Kidney (tissue), 22 donors: ENCODE measurements at places on chromosomes 16 and 17. TPM values are rescaled to one million over a fixed set of nuclear protein-coding genes. Genes with fewer than 3 reads are reported as not detected.

The PIPOX gene
- 78.0 TPM for polyA plus RNA-seq

The ZG16 gene
- not detected for polyA plus RNA-seq

The B4GALNT2 gene
- polyA plus RNA-seq = 1.3 TPM

The ADAD2 gene
- 0.80 TPM for polyA plus RNA-seq

The PPM1D gene
- 4.5 TPM for polyA plus RNA-seq

The TNP2 gene
- polyA plus RNA-seq = not detected

The MYLK3 gene
- polyA plus RNA-seq = 1.5 TPM

The CALB2 gene
- not detected for polyA plus RNA-seq

The MYL4 gene
- polyA plus RNA-seq = 1.0 TPM

The DLX4 gene
- polyA plus RNA-seq = not detected

The NTN3 gene
- not detected for polyA plus RNA-seq

The BIRC5 gene
- 0.26 TPM for polyA plus RNA-seq

The CACNA1G gene
- polyA plus RNA-seq = not detected

- DNase-seq = no peak
Observed at GRCh38 chr17:77274096-77274845, 133.5 kb downstream of the SEC14L1 start.

DNA sequence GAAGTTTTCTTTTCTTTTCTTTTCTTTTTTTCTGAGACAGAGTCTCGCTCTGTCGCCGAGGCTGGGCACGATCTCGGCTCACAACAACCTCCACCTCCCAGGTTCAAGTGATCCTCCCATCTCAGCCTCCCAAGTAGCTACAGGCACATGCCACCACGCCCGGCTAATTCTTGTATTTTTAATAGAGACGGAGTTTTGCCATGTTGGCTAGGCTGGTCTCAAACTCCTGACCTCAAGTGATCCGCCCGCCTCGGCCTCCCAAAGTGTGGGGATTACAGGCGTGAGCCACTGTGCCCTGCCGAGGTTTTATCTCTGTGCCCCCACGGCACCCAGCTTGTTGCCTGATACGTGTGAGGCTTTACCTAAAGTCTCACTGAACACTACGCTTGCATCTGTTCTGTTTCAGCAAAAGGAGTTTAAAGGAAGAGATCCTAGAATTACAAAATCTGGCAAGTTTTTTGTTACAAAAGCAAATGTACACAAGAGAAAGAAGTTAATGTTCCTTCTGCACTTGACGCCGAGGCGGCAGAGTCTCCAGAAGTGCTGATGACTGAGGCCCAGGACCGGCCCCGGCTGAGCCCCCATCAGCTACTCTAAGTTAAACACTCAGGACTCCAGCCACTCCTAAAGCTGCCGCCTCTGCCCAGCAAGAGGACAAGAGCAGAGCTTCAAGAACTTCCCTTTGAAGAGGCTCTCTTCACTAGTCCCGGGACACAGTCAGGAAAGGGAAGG, 9.2 kb downstream of the ABCA3 start:
- no peak for DNase-seq

GRCh38 chr16:17461951-17462729, 8.6 kb downstream of the XYLT1 start:
- no peak for DNase-seq

DNA sequence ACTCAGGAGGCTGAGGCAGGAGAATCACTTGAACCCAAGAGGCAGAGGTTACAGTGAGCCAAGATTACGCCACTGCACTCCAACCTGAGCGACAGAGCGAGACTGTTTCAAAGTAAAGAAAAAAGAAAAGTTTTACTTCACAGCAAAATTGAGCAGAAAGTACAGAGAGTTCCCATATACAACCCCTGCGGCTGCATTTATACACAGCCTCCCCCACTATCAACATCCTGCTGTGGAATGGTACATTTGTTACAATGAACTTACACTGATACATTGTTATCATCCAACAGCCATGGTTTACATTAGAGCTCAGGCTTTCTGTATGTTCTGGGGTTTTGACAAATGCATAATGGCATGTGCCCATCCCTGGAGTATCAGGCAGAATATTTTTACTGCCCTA, 2.6 kb upstream of the MTHFSD start:
- DNase-seq = no peak

DNA sequence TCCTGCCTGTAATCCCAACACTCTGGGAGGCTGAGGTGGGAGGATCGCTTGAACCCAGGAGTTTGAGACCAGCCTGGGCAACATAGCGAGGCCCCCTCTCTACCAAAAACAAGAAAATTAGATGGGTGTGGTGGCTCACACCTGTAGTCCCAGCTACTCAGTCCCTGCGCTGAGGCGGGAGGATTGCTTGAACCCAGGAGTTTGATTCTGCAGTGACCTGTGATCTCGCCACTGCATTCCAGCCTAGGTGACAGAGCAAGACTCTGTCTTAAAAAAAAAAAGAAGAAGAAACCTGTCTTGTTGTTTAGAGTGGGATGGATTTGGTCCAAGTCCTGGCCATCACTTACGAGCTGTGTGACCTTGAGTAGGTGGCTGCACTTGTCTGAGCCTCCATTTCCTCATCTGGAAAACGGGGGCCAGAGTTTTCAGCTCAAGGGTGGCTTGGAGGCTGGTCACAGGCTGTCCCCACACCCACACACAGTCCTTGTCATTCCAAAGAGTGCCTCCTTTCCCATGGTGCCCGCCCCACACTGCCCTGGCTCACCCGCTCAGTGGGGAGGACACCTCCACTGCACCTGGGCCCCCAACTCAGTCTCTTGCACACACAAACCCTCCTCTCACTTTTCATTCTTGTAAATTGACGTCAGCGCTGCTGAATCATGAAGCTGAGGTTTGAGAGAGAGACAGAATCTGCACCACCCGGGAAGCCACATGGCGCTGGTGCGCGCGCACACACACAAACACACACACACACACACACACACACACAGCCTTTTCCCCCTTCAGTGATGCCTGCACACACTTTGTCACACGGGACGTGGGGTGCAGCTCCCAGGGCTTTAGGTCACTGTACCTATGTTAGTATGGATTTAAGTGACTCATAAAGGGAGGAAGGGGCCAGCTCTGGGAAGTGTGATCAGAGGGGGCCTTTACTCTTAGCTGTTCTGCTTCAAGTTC, 4.2 kb downstream of the SOCS1 start:
- DNase-seq = no peak

DNA sequence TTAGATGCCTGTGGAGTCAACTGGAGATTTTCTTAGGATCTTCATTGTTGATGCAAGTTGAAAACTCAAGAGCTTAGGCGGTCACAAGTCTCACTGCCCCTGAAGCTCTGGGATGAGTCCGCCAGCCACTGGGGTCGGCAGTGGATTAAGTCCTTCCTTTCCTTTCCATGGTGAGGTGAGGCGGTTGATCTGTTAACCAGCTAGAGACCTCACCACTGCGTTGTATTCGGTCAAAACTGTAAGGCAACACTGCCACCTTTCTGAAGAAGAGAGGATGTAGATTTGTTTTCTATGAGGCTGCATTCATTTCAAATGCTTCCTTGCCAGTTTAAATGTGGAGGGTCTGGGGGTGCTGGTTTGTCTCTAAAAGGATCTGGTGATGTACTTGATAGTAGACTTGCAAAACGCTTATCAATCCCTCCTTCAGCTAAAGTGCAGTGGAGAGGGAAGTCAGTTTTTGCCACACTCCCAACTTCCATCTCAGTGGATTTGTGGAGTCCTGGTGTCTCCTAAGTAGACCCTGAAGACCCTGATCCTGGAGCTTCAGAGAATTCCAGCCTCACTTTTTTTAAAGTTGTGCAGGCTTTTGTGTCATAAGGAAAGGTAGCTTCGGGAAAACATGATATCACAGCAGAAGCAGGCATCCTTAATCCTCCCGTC, 1.7 kb downstream of the MYOCD start:
- no peak for DNase-seq

DNA sequence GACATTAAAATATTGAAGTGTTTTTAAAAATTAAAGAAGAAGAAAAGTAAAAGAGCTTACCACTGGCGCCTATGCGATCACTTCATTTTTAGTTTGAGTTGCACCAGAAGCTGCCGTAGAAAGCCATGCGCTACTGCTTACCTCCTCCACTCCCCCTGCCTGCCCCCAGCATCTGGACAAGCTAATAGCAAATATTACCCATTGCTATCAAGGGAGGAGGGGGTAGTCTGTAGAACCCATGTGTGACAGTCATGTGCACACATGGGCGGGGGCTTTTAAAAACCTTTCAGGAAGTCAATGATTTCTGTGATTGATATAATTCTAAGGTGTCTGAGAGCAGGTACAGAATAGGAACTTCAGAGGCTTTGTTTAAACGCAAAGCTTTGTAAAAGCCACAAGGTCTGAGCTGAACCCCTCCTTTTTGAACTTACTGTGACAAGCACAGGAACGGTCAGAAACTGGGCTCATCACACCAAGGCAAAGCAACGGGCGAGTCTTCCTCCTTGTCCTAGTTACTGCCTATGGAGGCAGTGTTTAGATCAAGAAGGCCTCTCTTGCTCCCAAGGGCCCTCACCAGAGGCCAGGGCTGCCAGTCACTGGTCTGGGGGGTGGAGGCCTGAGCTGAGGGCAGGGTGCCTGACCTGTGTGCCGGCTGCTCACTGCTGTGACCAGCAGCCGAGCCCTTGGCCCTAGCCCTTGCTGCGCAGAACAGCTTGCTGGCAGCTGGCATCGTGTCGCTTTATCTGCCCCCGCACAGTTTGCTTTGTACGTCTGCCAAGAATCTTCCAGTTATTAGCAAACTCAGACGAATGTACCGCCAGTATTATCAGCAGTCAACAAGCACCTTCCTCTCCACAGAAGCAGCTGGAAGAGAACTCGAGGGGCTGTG, 15.0 kb downstream of the GINS2 start:
- DNase-seq = no peak

DNA sequence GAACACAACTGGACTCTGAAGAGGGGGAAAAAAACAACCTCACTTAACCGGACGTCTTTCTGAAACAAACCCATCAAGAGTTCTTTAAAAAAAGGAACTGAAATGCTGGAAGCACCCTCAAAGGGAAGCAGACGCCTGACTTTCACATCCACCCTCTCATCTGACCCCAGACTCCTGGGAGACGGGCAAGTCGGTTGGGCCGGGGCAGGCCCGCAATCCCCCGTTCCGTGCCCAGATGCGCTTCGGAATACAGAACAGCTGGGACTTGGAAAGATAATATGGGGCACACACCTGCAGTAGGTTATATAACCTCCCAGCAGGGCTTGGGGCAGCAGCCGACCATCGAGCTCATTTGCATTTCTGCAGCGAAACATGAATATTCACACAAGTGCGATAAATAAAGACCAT, 3.7 kb downstream of the ARHGAP27 start:
- DNase-seq = no peak

DNA sequence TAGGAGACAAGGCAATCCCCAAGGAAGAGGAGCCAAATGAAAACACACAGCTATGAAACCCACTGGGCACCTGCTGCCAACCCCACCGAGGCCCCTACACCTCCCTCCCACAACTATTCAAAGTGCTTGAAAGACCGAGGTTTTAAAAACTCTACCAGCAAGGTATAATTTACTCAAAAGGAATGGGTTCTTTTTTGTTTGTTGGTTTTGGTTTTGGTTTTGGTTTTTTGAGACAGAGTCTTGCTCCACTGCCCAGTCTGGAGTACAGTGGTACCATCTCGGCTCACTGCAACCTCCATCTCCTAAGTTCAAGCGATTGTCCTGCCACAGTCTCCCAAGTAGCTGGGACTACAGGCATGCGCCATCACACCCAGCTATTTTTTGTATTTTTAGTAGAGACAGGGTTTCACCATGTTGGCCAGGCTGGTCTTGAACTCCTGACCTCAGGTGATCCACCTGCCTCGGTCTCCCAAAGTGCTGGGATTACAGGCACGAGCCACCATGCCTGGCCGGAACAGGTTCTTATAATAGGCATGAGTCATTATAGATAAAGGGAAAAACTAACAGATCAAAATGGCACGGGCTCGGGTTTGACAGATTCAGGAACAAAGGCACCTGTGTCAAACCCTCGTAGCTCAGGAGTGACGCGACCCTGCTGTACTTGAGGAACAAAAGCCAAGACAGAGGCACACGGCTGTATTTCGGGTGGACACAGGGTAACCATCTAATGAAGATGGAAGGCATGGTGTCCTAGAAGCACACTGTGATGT, 40.7 kb downstream of the COTL1 start:
- no peak for DNase-seq

GRCh38 chr17:80603396-80603795, 58.8 kb downstream of the RPTOR start:
- DNase-seq = no peak

DNA sequence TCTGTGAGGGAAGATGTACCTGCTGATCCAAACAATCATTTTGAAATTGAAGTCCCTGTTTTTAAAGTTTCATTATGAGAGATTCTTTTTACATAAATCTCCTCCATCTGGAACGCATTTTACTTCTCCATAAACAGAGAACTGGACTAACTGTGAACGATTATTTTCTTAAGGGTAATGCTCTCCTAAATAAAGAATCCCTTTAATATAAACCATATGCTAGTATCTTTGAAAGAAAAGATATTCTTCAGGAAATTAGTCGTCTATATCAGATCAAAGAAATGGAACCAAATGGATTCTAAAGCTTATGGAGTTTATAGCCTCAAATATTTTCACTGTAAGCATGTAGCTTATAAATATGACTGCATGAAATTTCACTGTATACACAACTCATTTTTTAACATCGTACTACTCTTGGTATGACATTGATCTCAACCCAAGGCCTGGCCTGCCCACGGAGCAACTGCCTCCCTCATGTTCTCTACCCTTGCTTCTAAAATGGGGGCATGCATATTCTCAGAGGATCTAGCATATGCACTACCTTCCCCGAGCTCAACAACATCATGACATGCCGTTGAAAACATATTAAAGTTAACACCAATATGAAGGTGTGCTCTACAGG, 66.4 kb downstream of the MYH10 start:
- DNase-seq = no peak

DNA sequence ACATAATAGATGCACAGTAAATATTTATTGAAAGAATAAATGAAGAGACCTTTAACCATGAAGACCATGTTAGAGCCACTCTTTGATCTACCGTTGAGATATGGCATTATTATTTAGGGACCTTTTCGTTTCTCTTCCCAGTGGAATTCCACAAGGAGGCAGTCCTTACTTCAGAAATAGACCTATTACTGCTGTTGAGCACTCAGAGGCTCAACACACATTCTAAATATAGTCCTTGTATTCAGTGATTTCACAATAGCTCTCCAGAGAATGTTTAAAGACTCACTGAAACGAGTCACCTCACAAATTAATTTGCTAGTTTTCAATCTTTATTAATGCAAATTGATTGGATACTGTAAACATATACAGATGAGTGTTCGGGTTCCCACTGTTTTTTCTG, 603.8 kb downstream of the CDH8 start:
- no peak for DNase-seq

DNA sequence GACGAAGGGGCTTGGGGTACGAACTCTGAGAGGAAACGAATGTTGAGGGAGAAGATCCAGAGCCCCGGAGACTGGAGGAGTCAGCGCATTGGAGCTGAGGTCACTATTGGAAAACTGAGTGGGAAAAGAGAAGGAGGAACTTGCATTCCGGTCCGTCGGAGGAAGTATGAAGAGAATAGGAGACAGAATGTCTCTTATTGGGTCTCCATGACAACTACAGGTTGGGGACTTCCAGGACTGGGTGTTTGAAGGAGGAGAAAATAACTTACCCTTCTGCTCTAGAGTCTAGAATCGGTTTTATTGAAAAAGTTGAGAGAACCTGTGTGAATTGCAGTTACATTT, 537 bp downstream of the GOSR1 start:
- no peak for DNase-seq

- peak; percentile 29 for DNase-seq
Observed at GRCh38 chr17:44831371-44831770, 1.3 kb upstream of the GJC1 start.

- DNase-seq = no peak
Observed at GRCh38 chr17:49409066-49409465, 5.6 kb downstream of the PHB1 start.

- DNase-seq = peak; percentile 84
Observed at GRCh38 chr16:12901204-12901596, 198 bp upstream of the SHISA9 start.
